ENCODE measurements at places on chromosomes 3 and 15.

GRCh38 chr3:170864525-170865208 is 5.3 kb downstream of the RPL22L1 start:
- no peak for DNase-seq

DNA sequence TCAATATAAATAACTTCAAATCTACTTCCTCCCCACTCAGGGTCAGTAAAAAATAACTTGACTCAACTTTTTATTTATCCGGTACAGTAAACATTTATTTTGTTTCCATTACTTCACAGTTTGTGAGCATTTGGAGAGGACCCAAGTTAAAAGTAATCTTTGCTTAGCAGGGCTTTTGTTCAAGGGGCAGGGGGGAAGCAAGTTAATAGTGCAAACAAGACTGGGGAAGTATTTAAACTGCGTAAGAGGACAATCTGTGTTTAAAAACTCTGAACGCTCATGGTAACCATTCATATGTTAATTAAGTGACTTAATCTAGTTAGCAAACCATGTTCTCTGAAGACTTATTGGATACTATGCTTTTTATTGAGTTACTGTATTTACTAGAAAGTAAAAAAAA is 346.2 kb downstream of the SLC9A9 start:
- DNase-seq = no peak

DNA sequence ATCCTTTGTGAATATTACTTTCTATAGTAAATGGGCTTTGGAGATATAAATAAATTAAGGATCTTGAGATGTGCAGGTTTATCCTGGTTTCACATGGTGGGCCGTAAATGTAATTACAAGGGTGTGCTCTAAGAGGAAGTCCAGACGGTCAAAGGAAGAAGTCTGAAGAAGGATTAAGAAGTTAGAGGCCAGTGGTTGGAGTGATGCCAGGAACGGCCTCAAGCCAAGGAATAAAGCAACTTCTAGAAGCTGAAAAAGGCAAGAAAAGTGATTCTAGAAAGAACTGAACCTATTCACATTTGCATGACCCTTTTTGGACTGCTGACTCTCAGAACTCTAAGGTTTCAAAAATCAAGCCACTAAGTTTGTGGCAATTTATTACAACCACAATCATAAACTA is 981.3 kb upstream of the ALCAM start:
- DNase-seq = no peak

DNA sequence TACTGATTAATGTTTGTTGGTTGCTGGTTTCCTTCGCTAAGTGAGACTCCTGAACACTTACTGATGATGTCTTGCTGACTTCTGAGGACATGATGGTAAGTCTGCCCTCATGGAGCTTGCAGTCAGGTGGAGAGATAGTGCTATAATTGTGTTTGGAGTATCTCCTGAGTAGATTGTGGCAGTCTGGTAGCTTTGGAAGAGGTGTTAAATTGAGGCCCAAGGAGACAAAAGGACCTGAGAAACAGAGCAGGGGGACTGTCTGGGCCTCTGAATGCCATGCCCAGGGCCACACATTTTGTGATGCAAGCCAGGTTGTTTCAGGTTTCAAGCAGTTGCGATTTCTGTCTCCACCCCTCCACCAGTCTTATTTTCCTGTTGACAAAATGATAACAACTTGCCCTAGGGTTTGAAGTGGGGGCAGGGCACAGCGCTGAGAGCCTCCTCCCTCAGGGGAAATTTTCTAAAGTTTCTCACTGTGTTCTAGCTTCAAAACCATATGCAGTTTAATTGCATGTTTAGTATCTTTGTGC is 16.7 kb downstream of the SMAD3 start:
- peak; percentile 85 for DNase-seq

- no peak for DNase-seq
Observed at GRCh38 chr3:144085964-144086363, 114.3 kb downstream of the DIPK2A start.

DNA sequence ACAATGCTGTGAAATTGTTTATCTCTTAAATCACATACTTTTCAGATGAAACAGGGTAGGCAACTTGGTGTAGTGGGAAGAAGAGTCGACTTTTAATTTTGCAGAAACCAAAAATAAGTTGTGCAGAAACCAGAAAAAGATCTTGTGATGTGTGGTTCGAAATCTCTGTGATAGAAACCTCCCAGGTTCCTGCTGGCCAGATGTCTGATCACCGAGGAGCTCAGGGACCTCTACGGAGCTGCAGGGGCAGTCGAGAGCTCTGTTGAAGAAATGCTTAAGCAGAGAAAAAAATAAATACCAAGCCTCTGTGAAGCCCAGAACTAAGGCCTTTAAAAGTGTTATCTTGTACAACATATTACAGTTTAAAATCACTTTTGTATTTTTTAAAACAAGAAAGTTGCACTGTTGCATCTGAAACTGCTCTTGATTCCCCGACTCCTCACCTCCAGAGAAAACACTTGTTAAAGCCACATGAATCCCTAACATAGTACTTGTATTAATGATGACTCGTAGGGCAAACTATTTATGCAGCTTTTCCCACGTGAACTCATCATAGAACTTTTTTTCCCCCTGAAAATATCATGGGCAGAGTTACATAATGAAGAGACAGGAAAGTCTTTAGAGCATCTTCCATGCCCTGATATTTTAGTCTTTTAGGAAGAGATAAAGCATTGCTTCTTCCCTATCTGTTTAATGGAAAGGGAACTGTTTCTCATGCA is 51.3 kb downstream of the CCK start:
- no peak for DNase-seq

DNA sequence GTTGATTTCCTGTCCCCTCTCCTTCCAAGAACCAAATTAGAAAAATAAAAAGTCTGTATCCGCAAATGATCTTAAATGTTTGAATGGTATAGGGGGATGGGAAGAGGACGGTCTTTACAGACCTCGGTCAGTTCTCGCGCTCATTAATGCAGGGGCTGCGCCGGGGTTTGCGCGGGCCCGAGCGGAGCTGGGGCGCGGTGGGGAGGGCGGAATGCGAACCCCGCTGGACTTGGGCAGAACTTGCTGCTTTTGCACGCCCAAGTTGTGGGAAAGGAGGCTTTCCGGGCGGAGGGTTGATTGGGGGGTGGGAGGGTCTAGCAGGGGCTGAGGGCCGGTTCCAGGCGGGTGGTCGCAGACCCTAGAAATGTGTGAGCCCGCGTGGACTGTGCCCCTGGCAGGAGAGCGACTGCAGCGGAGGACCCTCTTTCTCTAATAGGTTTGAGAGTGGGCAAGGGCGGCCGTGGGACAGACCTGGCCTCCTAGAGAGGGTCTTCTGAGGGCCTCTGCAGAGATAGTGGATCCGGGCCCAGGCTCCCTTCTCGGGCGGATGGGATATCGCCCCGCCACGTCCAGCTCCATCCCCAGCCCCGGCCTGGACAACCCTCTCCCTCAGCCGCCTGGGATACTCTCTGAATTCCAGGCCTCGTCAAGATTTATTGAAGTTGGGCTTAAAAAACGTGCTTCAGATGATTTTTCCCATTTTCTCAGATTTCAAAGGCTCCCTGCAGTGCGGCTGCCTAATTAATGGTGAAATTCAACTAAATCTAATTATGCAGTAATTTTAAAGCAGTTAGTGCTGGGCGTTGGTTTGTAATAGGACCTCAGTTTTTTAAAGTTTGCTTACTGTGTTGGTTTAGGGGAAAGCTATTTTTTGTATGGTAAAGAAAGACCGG is 11.3 kb downstream of the NR2F2 start:
- DNase-seq = no peak

DNA sequence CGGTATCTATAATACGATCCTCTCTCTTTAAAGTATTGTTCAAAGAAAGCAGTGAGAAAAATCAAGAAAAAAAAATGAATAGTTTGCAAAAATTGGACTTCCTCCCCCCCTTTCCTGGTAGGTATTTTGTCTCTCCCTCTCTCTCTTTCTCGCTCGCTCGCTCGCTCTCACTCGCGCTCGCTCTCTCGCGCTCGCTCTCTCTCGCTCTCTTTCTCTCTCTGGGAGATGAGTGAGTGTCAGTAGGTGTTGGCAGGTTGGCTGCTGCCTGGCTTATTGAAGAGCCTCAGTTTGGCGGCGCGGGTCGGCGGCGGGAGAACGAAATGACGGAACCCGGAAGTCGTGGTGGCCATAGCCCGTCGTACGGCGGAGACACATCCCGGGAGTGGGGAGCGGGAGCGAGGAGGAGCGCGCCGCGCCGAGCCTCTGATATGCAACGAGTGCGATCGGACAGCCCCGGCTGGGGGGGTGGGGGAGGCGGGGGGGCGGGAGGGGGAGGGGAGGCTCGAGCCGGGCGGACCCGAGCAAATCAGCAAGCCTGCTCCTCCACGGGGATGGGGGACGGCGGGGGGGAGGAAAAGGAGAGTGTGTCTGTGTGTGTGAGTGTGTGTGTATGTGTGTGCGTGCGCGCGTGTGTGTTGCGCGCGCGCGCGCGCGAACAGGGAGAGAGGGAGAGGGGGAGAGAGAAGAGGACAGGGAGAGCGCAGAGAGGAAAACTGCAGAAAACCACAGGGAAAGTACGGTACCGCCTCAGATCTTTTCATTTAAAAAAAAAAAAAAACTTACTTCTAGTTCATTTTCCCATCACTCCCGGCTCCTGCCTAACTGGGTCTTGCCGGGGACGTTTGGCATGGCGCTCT is at the start of gene MEIS2:
Gene MEIS2, minus strand, starts transcription at position 441 of the 857 bp plus-strand sequence. CDS start 1,083 bp downstream, outside the sequence.
- DNase-seq = peak; percentile 51

DNA sequence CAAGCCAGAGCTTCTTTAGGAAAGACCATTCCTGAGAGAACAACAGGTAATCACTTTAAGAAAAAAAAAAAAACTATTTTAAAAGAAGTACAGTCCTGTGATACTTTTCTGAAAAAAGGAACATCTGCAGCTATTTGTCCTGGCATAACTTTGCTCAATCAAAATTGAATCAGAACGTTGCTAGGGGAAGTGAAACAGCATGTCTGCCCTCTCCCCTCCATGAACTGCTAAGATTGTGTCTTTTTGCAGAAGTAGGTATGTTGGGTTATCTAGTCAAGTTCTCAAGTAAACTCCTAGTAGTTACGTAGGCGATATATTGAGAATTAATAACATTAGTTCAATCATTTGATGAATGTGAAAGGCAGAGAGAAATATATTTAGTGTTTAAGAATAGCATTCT is 1013.3 kb downstream of the TUSC7 start:
- no peak for DNase-seq

DNA sequence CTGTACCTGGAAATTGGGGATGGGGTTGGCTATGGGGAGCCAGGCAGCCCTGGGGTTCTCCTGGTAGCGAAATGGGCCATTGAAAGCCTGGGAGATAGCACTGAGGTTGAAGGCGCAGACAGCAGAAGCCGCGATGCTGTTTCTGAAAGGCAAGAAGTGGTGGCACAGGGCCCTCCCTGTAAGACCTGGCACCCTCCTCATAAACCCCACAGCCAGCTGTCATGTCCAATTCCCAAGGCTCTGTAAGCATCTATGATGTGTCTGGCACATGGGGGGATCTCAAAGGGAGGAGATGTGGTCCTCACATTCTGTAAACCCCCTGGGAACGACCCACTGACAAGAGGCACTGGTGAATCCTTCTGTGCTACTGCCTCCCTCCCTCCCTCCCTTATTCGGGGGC is 104.0 kb downstream of the SEMA5B start:
- DNase-seq = no peak

DNA sequence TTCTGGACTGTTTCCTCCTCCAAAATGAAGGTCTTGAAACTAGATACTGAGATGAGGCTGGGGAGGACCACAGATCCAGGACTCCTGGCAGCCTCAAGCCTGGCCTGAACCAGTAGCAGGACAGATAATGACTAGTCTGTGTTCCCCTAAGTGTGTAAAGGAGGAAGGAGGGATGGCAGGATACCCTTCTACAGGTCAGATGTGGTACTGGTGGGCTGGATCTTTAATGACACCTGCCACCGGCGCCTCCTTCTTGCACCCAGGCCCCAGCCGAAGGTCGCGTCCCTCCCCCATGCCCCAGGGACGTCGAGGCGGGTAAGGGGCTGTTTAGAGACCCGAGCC is 556 bp downstream of the USP19 start:
- DNase-seq = no peak

GRCh38 chr15:77412972-77413698 is 6.8 kb downstream of the PEAK1 start:
- no peak for DNase-seq

DNA sequence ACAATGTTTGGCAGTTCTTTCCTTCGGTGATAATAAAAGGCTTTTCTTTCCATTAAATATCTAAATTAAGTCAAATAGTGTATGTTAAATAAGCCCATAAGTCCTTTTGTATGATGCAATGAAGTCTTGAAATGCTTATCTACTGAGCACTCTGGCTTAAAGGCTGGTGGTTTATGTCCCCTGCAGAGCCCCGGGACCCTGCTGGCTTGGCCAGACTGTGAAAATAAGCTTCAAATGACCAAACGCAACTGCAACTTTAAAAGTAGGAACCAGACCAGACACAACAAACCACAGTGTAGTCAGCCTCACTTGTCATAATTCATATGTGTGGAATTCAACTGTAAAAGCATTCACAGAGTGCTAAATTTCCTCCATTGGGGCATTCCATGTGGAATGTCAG is 72.5 kb downstream of the FOXP1 start:
- DNase-seq = no peak

DNA sequence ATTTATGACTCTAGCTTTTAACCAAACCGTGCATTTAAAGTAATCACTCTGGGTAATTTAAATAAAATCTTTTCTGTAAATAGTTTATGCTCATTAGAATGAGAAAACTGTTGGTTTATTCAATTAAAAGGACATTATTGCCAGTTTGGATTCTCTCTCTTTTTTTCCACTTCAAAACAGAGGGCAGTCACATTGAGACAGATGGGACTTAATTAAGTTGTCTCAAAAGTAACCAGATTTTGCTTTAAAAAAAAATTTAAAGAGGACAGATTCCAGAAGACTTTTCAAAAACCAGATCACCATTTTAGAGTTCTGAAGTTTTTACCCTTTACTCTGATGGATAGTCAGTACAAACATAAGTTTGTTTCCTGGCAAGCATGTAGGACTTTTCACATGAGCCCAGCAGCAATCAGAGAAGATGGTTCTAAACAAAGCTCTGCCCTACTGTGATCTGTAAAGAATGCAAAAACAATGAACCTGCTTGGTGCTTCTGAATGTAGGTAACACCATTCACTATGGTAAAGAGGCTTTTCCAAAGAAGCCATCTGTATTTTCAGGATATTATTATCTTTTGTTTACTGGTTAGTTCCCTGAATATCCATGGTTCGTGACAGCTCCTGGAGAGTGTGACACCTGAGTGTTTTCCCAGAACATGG is 136.2 kb downstream of the LRTM1 start:
- no peak for DNase-seq

- no peak for DNase-seq
Observed at GRCh38 chr3:134956395-134956794, 161.3 kb downstream of the EPHB1 start.

- no peak for DNase-seq
Observed at GRCh38 chr3:16945330-16945729, 60.6 kb downstream of the PLCL2 start.

DNA sequence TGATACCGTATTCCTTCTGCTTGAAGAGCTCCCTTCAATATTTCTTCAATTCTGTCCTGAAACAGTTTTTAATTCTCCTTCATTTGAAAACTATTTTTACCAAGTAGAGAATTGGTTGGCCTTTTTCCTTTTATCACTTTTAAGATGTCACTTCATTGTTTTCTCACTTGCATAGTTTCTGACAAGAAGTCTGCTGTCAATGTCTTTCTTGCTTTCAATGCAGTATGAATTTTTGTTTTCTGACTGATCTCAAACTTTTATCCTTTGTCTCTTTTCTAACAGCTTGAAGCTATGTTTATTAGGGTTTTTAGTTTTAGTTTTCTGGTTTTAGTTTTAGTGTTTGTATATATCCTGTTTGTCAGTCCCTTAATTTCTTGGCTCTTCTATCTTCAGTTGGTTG is 364.8 kb upstream of the TPRG1 start:
- DNase-seq = no peak

- no peak for DNase-seq
Observed at GRCh38 chr3:23112491-23112890, 90.6 kb upstream of the UBE2E2 start.

- DNase-seq = no peak
Observed at GRCh38 chr3:127263586-127264231, 24.1 kb downstream of the PRR20G start.

- DNase-seq = no peak
Observed at GRCh38 chr3:78712941-78713340, 1054.9 kb downstream of the ROBO1 start.
